Fibroblast of upper back skin (primary cell): ENCODE measurements at places on chromosomes 6 and 20.

DNA sequence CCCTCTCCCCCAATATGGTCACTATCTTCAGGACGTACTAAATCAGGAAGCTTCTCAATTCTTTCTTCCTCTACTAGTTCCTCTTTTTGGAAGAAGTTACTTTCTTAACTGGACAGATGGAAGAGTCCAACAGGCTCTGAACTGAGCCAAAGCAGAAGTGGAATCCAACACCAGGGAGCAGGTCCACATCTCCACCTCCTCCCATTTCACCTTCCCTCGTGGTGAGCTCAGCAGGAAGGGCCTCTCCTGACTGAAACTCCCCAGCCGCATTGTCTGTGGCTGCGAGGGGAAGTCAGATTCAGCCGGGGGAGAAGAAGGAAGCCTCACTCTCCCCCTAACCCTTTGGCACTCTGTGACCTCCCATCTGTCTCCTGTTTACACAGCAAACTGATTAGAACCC is 63.8 kb upstream of the UST start:
- no peak for DNase-seq

DNA sequence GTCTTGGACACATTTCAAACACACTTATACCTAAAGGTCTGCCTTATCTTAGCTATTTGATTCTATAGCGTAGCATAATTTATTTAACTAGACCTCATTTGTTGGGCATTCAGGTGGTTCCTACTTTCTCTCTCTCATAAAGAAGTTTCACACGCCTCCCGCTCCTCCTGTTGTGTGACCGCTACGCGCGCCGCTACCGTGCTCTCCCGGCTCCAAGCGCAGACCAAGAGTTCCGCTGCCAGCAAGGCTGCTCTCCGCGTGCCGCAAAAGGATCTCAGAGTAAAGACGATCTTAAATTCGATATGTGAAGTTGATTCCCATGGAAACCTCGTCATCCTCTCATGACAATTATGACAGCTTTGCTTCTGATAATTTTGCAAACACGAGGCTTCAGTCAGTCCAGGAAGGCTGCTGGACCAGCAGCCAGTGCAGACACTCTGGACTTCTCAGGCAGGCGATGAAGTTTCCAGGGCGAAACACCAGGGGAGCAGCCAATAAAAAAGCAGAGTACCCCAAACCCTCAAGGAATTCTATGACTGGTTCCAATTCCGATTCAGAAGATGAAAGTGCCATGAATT is 20.4 kb downstream of the PRSS16 start:
- no peak for DNase-seq

DNA sequence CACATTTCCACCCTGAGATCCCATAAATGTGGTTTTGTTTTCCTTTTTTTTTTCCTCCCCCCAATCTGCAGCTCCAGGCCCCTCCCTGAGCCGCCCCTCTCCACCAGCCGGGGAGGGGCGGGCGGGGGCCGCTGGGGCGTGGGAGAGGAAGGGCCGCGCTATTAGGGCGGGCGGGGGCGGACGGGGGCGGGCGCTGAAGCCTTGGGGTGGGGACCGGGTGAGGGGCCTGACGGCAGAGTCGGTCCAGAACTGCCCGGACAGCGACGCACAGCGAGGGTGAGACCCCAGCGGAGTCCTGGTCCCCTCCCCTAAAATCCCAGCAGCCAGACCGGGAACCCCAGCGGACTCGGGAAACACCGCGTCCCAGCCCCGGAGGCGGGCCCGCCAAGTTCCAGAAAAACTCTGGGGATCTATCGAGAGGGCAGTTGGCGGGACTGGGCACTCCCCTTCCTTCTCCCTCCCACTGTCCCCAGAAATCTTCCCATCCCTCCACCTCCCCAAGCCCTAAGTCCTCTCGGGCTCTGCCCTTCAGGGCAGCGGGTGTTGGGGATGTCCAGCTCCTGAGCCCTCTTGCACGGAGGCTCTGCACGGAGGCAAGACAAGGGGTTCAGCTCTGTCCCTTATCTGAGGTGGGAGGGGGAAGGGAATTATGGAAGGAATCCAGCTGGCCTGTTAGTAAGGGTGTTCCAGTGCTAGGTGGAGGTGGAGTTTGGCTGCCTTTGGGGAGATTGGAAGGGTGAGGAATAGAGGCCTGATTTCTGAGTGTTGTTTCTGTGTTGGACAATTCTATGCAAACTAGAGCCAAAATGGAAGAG is at the start of gene PRICKLE4:
Gene PRICKLE4, plus strand, starts transcription at position 232 of the 815 bp plus-strand sequence. CDS start 2,692 bp downstream, outside the sequence.
- no peak for DNase-seq

DNA sequence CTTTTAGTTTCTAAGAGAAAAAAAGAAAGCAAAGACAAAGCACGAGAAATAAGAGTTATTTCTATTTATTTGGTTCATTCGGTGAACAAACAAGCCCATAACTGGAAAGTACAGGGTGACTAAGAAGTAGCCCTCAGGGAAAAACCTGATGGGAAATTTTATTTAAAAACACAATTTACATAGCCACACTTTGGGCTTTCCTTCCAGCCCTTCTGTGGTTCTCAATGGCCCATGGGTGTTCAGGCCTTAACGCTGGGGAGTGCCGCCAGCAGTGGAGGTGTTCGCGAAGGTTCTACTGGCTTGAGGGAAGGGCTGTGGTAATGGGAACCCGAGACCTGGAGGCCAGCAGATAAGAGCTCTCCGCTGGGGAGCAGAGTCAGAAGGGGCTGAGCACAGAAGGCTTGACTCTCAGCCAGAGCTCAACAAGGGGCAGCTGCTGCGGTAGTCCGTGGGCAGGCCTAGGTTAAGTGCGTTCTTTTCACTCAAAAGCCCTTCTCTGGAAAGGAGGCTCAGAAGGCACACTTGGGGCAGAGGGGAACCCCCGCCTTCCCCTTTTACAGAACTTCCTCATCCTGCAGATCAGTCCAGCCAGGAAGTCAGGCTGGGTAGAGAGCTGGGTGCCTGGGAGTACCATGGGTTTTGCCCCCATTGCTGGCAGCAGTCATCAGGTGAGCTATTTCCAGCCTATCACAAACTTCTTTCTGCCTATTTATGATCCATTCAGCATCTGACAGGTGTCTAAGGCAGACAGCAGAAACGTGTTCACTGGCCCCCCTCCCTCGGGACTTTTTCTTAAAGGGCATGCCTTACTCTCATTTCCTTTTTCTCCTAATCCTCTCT is 8.8 kb upstream of the CD83 start:
- no peak for DNase-seq

GRCh38 chr6:90492798-90493197 is 94.1 kb downstream of the MAP3K7 start:
- DNase-seq = no peak

DNA sequence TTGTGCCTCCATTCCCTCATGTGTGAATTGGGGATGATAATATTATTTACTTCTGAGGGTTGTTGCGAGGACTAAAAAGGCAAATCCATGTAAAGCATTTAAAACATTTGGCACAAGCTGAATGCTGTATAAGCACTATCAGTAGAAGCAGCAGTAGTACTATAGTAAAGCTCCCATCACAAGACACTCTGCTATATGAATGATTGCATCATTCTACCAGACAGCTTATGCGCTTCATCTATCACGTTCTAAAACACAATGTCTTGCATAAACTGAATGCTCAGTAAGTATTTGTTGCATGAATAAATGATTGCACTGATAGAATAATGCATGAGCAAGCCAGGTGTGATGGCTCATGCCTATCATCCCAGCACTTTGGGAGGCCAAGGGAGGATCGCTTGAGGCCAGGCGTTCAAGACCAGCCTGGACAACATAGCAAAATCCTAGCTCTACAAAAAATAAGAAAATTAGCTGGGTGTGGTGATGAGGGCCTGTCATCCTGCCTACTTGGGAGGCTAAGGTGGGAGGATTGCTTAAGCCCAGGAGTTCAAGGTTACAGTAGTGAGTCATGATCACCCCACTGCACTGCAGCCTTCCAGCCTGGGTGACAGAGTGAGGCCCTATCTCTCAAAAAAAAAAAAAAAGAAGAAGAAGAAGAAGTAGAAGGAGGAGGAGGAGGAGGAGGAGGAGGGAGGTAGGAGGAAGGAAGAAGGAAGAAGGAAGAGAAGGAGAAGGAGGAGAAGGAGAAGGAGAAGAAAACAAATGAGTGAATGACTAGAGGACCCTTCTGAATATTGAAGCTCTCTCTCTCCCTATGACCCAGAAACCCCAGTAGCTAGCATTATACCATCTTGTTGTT is 50.0 kb upstream of the FOXO3 start:
- no peak for DNase-seq

DNA sequence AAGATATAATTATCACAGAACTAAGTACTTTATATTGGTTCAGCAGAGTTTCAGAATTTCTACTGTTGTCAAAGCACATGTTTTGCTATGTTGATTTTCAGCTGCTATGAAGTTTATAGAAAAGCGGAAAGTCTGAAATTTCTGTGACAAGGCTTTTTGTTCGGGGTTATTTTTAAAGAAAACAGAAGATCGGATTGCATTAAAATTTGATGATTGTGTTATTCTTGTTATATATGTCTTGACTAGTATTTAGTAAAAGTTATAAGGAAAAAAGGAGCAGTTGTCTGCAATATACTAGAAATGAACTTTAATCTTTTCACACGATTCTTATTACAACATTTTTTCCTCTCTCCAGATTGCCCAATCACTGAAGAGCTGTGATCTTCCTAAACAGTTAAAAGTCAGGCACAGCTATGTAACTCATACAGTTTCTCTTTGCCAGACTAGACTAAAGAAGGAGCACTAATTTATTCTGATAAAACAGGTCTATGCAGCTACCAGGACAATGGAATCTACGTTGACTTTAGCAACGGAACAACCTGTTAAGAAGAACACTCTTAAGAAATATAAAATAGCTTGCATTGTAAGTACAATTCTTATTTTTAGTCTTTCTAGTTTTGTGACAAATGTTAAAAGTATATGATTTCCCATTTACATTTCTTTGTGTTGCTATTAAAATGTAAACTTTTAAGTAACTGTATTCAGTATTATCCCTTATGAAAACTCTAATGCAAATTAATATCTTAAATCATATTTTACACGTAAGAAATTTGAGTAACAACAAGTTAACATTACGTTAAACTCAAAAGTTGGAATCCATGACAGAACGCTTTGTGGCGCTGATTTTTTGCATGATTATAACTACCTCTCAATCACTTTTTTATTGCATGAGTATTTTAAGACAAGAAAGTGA is at the start of gene ENPP3:
Gene ENPP3, plus strand, starts transcription at position 423 of the 913 bp plus-strand sequence. Its CDS starts 83 bp downstream, at position 506.
- DNase-seq = no peak

- no peak for DNase-seq
These were observed 88.2 kb downstream of the KCNB1 start for GRCh38 chr20:49394264-49394663.

DNA sequence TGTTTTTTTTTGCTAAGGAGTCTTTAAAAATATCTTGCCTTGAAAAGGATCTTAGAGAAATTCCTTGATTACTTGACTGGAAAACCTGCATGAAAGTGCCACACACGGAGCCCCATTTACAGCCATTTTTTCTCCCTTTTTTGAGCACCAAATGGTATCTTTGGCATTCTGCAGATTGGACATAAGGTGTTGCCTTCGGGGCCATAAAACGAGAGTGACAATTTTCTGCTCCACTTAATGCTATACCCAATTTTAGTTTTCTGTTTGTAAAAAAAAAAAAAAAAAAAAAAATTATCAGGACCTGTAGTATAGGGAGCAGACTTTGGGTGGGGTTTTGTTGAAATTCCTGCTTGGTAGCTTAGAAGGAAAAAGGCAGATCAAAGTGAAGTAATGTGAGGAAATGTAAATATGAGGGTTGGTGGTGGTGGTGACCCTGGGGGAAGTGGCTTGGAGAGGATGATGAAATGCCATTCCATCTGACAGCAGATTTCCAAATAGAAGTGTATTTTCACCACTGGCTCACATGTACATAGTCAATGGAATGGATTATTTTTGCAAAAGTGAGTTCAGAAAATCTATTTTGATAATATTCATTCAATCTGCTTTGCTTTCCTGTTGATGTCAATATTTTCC is 212.1 kb upstream of the SOX4 start:
- DNase-seq = peak; percentile 50

DNA sequence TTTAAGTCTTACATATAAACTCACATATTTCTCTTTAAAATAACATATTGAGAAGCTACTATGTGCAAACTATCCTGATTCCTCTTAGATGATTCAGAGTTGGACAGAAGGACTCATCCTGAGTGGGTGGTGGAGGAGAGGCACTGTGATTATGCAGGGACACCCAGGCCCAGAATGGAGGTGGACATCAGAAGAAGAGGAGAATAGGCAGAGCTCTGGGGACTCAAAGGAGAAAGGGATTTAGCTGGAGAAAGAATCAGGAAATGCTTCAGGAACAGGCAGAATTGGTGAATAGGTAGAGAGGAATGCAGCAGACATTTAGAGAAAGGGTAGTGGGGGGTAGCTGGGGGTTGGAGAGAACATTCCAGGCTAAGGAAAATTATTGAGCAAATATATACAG is 17.4 kb downstream of the RCAN2 start:
- peak; percentile 78 for DNase-seq

DNA sequence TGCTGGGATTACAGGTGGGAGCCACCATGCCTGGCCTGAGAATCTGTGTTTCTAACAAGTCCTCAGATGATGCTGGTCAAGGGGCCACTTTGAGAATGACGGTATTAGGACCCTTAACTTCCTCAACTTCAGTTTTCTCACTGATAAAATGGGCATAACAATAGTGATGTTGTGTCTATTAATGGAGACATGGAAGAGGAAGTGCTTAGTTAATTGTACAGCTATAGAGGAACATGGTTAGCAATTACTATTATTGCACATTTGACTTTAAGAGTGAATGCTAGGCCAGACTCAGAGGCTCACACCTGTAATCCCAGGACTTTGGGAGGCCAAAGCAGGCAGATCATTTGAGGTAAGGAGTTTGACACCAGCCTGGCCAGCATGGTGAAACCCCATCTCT is 12.7 kb downstream of the DPPA5 start:
- DNase-seq = no peak

DNA sequence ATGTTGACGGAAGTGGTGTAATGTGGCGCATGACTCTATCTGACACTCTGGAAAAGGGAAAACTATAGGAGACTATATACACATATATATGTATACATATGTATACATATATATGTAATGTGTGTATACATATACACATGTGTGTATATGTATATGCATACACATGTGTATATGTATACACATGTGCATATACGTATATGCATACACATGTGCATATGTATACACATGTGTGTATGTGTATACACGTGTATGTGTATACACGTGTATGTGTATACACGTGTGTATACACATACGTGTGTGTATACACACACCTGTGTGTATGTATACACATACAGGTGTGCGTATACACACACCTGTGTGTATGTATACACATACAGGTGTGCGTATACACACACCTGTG is 683.4 kb upstream of the FLRT3 start:
- DNase-seq = no peak

DNA sequence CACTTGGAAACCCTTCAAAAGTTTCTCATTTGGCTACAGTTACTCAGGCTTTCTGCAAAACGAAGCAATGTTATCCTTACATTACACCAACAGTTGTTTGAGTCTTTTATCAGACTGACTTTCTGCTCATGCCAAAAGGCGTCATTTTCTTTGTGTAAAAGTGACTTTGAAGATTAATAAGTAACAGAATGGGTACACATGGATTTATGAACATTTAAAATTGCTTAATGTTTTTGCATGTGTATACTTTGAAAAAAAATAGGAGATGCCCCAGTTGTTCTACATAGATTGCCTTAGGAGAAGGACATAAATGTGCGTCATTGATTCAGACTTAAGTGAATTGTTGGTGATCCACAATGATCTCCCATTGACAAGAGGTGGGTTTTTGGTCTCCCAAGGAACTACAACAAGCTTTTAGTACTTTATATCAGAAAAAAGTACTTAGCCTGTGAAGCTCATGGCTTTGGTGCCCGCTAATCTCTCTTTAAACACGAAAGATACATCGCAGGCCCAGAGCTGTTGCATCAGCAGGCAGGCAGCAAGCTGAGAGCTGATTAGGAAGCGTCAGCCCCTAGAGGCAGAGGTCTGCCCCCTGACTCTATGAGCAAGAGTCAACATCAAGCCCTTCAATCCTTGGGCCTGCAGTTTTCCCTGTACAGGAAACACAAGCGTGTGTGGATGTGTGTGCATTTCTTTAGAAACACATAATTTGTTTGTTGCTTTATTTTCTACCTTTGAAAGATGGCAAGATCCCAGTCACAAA is 45.9 kb downstream of the SLC22A3 start:
- DNase-seq = no peak
